ENCODE measurements at places on chromosomes 3 and 15. TPM values are rescaled to one million over a fixed set of nuclear protein-coding genes. Genes with fewer than 3 reads are reported as not detected.

- DNase-seq = no peak
These were observed 2.0 kb downstream of the NDUFB5 start for GRCh38 chr3:179606534-179607085.

GRCh38 chr3:185940951-185941350, 3.1 kb upstream of the TRA2B start:
- DNase-seq = no peak

GPR149 gene
- not detected for total RNA-seq

GRCh38 chr3:115293321-115293720, 146.2 kb upstream of the ZBTB20 start:
- no peak for DNase-seq

- DNase-seq = no peak
These were observed 48.8 kb downstream of the EPHA6 start for GRCh38 chr3:96863129-96863740.

DNA sequence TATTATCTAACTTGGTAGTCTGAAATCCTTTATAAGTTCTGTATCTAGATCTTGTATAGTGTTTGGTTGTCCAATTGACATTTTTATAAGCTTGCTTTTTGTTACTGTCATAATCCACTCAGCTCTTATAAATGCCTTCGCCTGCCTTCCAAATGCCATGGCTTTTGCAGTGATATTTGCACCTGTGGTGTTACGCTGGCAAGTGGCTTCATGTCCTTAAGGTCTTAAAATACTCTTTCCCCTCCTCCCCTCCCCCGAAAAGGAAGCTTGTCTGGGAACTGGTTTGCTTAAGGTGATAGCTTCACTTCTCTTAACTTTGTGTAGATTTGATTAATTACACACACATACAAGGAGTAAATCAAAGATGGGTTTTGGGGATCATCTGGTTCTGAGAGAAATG, 62.0 kb downstream of the ABHD2 start:
- no peak for DNase-seq

DNA sequence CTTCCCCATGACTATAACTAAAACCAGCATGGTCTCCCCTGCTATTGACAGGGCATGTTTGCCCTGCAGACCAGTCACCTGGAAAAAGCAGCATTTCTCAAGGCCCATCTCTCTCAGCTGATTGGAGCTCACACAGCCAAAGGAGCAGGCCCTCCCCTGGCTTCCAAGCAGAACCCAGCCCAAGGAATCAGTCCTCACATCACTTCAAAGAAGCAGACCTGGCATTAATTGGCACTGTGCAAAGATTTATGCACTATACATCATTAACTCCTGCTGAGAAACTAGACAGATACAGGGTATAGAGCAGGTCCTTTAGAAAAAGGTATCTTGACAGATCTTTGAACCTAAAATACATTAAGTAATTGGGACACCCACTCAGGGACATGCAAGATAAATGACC, 323.8 kb upstream of the PPP2R3A start:
- no peak for DNase-seq

GRCh38 chr3:146106986-146107385, 54.0 kb downstream of the PLOD2 start:
- DNase-seq = no peak

DNA sequence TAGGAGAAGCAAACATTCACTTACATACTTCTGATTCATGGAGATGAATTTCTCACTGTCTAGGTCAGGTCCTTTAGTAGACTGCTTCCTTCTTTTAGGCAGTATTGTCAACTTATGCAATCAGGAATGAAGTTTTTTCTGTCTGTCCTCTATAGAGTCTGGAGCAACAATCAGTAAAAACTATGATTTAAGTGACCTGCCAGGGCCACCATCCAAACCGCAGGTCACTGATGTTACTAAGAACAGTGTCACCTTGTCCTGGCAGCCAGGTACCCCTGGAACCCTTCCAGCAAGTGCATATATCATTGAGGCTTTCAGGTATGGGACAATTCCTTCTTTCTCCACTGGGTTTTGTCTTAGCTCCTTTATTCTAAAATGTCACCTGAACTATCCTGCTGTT, 523.1 kb downstream of the ROBO2 start:
- DNase-seq = no peak

CNBP gene
- total RNA-seq = 215 TPM

All from osteoblast (primary cell).